ENCODE measurements at places on chromosomes 2 and 18.

- DNase-seq = no peak
Measured at GRCh38 chr2:130870161-130870485, 33.4 kb downstream of the ARHGEF4 start.

DNA sequence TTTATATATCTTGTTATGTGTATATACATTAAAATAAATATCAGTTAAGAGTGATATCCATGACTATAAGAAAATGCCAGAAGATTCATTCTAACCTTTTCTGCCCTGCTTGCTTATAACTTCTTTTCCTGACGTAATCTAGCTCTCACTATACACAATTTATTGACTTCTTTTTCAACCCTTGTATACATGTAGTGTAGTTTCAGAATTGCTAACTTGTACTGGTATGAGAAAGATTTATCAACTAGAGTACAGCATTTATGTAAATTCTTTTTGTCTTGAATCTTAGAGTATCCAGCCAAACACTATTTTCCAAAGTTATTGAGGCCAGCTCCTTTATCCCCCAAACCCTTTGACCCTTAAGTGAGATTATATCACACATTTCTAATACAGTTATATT lies 798.0 kb upstream of the RAB6C start:
- no peak for DNase-seq

DNA sequence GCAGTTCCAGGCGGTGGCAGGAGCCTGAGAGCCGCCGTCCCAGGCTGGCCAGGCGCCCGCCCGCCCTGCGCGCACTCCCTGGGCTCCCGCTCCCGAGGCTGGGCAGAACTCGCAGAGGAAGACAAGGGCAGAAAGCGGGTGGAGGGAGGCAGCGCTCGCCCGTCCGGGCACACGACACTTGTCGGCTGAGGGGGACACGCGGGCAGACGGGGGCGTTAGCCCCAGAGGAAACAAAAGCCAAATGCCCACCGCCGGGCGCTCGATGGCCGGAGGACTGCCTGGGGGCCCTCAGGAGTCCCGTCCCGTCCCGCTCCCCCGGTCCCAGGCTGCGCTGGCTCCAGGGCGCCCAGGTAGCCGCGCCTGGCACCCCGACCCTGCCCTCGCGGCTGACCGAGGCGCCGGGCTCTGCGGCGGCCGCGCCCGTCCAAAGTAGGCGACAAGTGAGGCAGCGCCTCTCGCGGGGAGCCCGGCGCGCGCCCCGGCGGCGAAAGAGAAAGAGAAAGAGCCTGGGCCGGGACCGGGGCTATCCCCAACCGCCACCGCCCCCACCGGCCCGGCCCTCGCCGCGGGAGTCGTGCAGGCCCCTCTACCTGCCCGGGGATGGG lies 491 bp downstream of the L3MBTL4 start:
- DNase-seq = no peak

DNA sequence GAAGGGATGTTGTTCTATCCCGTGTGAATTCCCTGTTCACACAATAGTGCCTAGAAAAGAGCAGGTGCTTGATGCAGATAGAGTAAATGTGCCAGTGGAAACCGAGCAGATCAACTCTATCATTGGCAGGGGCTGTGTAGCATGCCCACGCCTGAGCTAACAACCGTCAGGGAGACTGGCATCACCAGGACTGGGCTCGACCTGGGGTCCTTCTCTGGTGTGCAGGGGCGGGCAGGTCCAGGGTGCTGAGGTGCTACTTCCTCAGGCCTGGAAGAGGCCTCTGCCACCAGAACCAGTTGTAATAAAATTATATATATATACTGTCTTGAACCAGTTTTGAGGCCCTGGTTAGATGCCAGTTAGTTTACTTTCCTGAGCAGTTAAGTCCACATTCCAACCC lies 11.8 kb upstream of the MAL start:
- no peak for DNase-seq

DNA sequence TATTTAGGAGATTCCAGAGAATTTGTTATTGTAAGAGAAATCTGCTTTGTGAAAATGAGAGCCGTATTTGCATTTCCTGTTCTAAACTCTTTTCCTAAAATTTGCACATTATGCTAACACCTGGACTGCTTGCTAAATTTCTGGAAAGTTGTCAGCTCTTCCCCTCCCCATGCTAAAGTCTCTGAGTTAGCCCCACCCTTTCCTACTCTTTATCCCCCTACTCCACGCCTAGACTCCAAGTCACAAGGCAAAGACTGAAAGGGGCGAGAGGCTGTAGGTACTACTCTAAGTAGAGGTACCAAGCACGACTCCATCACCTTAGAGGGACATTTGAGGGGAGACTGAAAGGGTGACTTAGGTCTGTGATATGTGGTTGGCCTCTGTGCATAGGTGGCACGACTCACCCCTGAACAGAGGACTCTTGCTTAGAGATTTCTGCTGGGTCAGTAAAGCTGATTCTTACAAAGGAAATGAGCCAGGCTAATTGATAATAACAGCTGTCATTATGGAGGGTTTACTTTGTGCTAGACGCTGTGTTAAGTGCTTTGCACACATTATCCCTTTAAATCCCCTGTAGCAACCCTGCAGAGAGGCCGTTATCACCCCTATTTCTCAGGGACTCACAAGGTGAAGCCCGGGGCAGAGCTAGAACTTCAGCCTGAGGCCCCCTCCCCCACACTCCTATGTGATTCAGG lies 373.5 kb downstream of the EN1 start:
- no peak for DNase-seq

DNA sequence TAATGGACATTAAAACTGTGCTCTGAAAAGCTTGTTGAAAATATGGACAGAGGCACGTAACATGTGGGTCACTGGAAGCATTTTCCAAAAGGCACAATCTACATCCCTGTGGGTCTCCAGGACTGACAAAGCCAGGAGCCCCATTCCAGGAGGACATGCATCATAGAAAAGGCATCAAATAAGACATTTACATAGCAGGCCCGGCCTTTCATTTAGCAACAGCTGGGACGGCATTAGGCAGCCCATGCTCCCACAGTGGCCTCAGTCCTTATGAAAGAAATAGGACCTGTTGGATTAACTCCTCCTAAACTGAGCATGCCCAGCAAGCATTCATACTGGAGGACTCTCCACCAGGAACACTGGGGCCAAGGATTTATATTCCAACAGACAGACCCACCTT lies 72.2 kb downstream of the TWIST2 start:
- DNase-seq = no peak
